Activated CD4-positive, alpha-beta T cell treated with anti-CD3 and anti-CD28 coated beads for 1 hour (primary cell): ENCODE measurements at places on chromosomes 3 and 15.
A peak's percentile ranks its signal among the peaks of the same experiment; 100 is the strongest.

DNA sequence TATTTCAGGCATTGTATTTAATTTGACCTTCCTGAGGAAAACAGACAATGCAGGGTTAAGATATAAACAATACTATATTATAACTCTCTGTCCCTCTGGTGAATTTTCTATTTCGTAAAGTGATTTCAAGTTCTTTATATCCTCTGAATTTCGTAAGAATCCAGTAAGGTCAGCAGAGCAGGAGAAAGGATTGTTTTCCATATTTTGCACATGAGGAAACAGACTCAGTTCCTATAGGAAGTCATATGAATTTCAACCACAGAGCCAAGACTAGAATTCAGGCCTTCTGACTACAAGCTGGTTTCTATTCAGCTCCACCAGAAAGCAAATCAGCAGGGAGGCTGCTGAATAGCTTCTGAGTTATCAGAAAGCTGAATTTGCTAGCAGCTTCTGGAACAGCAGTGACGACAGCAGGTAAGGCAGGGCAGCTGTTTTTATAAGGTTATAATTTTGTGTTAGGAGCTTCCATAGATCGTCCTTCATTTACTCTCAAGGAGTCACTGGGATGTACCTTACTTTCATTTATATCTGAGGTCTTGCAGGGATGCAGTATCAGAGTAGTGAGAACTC is 11.1 kb upstream of the PLAAT1 start:
- DNase-seq: no peak

- DNase-seq: peak; percentile 22
Observed at GRCh38 chr15:60591496-60592370, 112.8 kb upstream of the ICE2 start.

- no peak for DNase-seq
Observed at GRCh38 chr3:136184703-136185102, 11.4 kb downstream of the MSL2 start.

DNA sequence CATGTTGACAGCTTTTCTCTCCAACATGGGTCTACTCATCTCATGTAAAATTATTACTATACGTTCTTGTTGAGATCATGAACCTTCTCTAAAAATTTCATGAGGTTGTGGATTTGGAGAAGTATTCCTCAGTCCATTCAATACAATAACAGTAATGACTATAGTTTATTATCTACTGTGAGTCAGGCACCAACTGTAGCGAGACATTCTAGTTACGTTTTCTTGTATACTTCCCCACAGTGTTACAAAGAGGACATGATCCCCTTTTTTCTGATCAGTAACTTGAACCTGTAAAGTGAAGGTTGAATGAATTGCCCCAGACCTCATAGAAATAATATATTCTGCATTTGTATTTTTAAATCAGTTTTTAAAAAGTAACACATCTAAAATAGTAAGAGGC is 76.4 kb downstream of the AKAP13 start:
- DNase-seq: no peak

GRCh38 chr3:163863146-163863545 is 1215.2 kb downstream of the SI start:
- DNase-seq: no peak

GRCh38 chr15:74489518-74490338 is 28.8 kb upstream of the UBL7 start:
- DNase-seq: peak; percentile 52

- DNase-seq: no peak
Observed at GRCh38 chr15:71049706-71050422, 65.4 kb upstream of the THSD4 start.

DNA sequence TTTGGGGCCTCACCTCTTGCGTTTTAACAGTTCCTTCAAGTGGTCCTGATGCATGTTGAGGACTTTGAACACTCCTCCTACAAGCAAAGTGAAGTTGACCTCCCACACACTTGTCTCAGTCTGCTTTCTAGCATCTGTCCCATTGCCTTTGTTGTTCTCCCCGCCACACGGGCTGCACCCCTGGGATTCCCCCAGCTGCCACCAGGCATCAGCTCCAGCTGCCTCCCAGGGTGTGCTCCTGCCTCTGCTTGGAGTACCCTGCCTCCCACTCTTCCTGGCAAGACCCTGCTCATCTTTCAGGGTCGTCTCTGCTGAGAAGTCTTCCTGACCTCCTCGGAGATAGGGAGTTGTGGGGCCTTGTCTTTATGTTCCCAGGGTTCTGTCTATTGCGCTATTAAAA is 52.2 kb downstream of the IGF1R start:
- no peak for DNase-seq
